ENCODE measurements at places on chromosomes 16 and 17. TPM values are rescaled to one million over a fixed set of nuclear protein-coding genes. Genes with fewer than 3 reads are reported as not detected.

Gene NHLRC4
- total RNA-seq, result 2.2 TPM

Gene ADAMTS18
- total RNA-seq, result not detected

Gene KRTAP2-2
- total RNA-seq, result not detected

Gene HS3ST6
- total RNA-seq, result not detected

Gene C16orf96
- total RNA-seq, result 0.15 TPM

Gene SDR42E2
- total RNA-seq, result 0.10 TPM

Gene GP1BA
- total RNA-seq, result not detected

Gene NPB
- 0.32 TPM for total RNA-seq

Gene SCARF1
- 11.1 TPM for total RNA-seq

Gene NACA2
- 0.37 TPM for total RNA-seq

Gene SLC9A5
- total RNA-seq, result 3.5 TPM

Gene MAP2K6
- total RNA-seq, result 5.8 TPM

Gene KRT32
- not detected for total RNA-seq

Gene SOX15
- total RNA-seq, result 0.20 TPM

Gene RMI2
- total RNA-seq, result 40.5 TPM

Gene GRAP
- total RNA-seq, result 28.5 TPM

Gene SYT17
- total RNA-seq, result not detected

Gene CHD9NB
- 0.46 TPM for total RNA-seq

Gene ZNF205
- total RNA-seq, result not detected

Gene OTOP3
- total RNA-seq, result not detected

Gene CIITA
- total RNA-seq, result 67.8 TPM

Gene TAT
- not detected for total RNA-seq

Gene CCL17
- total RNA-seq, result 0.56 TPM

Gene CISD3
- 38.3 TPM for total RNA-seq

Gene PRR29
- 3.0 TPM for total RNA-seq

Gene HOXB4
- total RNA-seq, result 9.0 TPM

Gene CCDC40
- not detected for total RNA-seq

Gene KRT28
- not detected for total RNA-seq

Gene ATMIN
- total RNA-seq, result 32.5 TPM

Gene NTN3
- total RNA-seq, result not detected

Gene OR1E2
- total RNA-seq, result not detected

Gene METRNL
- 15.0 TPM for total RNA-seq

Gene COX6A2
- total RNA-seq, result not detected

Gene SNN
- 11.7 TPM for total RNA-seq

Gene RGS9
- total RNA-seq, result 4.6 TPM

Gene MAP3K14
- 44.9 TPM for total RNA-seq

Gene CA7
- total RNA-seq, result not detected

Gene EME1
- total RNA-seq, result 15.8 TPM

Gene ADCY7
- total RNA-seq, result 213 TPM

Gene LAT
- total RNA-seq, result 359 TPM

Gene CETP
- total RNA-seq, result not detected

Gene RNPS1
- 260 TPM for total RNA-seq

Gene RDM1
- total RNA-seq, result 6.3 TPM

Gene PDPK1
- total RNA-seq, result 54.6 TPM

Gene ST6GALNAC2
- total RNA-seq, result not detected

Gene CDK5R1
- total RNA-seq, result 3.5 TPM

Gene DPEP2
- total RNA-seq, result 16.1 TPM

Gene SRRM2
- total RNA-seq, result 547 TPM

Gene NOG
- total RNA-seq, result not detected

Gene KRTAP4-3
- total RNA-seq, result not detected

Gene ANKRD13B
- total RNA-seq, result 12.0 TPM

Data from T-helper 1 cell treated with Interleukin-12 subunit alpha and Interleukin-12 subunit beta and Interleukin-4 antibody, amounts not matched to agents 30 ng/mL and 1 ng/mL, for 36 hours (primary cell).